ENCODE measurements at places on chromosomes 7 and 10.
A peak's percentile ranks its signal among the peaks of the same experiment; 100 is the strongest.

- DNase-seq: no peak
These were observed 78.2 kb downstream of the NKX6-2 start for GRCh38 chr10:132707776-132708171.

GRCh38 chr10:13340626-13341376 is 7.3 kb downstream of the SEPHS1 start:
- DNase-seq: no peak

DNA sequence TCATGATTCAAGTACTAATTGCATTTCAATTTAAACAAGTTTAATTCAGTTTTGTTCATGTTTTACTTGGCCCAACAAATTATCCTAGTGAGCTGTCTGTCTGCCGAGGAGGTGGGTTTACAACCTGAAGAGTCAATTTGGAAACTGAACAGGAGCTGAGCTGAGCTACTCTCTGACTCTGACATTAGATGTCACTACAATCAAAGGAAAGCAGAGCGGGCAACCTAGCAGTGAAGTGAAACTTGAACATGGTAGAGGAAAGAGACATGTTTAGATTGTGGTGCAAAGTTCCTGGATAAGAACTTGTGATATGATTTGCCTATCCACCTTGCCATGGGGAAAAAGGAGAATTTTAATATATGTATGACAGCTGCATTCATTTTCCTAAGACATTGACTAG is 9.6 kb upstream of the AGR3 start:
- no peak for DNase-seq

GRCh38 chr10:112213836-112214235 is 30.3 kb upstream of the GPAM start:
- DNase-seq: no peak

- DNase-seq: no peak
These were observed 202.5 kb upstream of the SHH start for GRCh38 chr7:156014808-156015207.

GRCh38 chr10:12758271-12758670 is 243.2 kb downstream of the CCDC3 start:
- no peak for DNase-seq

GRCh38 chr10:16425449-16425848 is 11.4 kb upstream of the PTER start:
- no peak for DNase-seq

- no peak for DNase-seq
These were observed 571.1 kb downstream of the IPMK start for GRCh38 chr10:57696641-57697040.

GRCh38 chr7:6205971-6206660 is 66.3 kb downstream of the CYTH3 start:
- no peak for DNase-seq

DNA sequence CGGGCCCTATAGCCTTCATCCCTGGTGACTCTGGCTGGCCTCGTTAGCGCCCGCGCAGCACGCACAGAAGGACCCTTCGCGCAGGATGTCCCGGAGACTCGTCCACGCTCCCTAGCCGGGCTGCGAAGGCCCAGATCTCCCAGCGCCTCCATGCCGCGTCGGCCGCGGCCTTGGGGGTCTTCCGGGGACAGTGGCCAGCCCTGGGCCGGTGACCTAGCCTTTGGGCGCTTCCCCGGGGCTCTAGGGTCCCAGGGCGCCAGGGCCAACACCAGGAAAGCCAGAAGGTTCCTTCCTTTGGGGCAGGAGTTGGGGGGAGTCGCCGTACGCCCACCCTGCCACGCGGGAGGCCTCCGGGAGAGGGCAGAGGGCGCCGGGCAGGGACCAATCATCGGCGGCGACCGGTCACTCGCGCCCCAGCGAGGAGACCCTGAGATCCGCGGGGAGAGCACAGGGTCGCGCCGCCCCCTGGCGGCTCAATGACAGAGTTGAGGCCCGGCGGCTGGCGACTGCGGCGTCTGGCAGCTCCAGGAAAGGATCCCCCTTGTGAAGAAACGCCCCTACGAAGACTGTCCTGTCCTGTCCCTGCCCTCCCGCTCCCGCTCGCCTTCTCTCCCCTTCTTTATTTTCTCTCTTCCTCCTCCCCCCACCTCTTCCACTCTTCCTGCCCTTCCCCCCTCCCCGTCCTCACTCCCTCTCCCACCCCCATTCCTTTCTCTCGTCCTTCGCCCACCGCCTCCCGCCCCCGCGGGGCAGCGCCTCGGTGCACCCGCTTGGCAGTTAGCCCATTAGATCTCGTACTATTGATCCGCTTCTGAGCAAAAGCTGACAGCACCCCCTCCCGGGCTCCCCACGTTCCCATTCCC is 62.3 kb upstream of the LBX1 start:
- no peak for DNase-seq

- no peak for DNase-seq
These were observed 97.5 kb downstream of the TCF7L2 start for GRCh38 chr10:113047605-113047962.

- no peak for DNase-seq
These were observed 73.4 kb downstream of the VSTM2A start for GRCh38 chr7:54615537-54615936.

DNA sequence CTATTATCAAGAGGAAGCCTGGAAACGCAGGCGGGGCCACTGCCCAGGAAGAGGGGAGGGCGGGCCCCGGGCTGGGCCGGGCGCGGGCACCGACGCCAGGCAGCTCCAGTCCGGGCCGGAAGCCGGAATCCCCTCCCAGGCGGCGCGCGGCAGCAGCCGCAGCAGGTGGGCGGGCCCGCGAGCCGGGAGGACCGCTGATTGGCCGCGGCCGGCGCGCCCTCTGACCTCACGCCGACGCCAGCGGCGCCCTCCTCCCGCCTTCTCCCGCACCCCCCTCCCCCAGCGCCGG is 438 bp downstream of the BCL7B start:
- peak; percentile 94 for DNase-seq

- DNase-seq: no peak
These were observed 195.1 kb upstream of the WDR11 start for GRCh38 chr10:120656107-120656506.

DNA sequence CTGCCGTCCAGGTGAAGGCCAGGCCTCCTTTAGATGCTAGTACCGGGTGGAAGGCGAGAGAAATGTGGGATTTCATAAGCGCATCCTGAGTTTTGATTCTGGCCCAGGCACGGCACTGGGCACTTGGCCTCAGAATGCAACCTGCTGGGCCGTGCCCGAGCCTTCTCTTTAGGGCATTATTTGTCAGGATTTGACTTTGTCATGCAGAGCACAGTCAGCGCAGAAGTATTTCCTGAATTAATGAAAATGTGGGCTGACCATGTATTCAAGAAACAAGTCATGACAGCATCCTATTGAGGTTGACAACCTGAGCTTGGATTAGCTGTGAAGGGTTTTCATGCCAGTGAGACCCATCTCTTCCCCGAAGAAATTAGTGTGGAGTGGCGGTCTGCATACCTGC is 34.4 kb downstream of the RCC1L start:
- no peak for DNase-seq

DNA sequence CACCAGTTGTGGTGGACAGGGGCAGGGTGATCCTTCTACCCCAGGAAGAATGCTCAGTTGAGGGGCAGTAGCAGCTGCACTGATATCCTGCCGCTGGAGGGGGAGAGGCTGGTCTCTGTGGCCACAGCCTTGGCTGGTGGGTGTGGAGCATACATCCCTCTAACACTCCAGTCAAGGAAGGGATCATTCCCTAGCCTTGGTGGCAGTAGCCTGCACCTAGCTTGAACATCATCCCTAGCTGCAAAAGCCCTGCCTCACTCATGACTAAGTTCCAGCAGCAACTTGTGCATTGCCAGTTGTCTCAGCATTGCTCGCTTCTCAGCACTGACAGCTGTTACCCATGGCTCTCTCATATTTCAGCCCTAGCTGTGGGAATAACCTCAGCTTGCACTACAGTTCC is 688.9 kb upstream of the POT1 start:
- no peak for DNase-seq

DNA sequence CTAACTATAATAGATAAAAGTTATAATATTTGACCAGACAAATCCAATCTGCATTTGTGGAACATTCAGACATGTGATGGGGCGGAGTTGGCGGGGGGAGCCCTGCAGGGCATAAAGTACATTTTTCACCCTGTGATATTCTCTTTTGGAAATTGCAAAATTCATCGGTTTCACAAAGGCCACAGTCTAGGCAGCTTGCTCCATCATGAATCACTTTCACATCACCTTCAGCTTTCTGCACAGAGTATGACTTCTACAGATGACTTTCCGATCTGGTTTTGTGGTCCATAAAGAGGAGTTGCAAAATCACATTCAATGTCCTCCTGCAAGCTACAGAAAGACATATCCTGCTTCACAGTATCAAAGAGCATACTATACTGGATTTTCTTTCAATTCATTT is 51.4 kb upstream of the APBB1IP start:
- no peak for DNase-seq

DNA sequence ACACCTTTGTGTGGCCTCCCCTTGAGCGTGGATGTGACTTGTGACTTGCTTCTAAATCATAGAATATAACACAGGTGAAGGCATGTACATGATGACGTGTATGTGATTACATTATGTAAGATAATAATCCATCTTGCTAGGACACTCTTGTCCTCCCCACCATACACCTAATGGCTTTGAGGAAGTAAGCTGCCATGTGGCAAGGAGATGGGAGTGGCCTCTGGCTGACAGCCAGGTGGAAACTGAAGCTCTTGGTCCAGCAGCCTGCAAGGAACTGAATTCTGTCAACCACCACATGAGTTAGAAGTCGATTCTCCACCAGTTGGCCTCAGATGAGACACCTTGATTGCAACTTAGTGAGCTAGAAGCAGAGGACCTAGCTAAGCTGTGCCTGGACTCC is 67.4 kb upstream of the ELN start:
- DNase-seq: no peak

DNA sequence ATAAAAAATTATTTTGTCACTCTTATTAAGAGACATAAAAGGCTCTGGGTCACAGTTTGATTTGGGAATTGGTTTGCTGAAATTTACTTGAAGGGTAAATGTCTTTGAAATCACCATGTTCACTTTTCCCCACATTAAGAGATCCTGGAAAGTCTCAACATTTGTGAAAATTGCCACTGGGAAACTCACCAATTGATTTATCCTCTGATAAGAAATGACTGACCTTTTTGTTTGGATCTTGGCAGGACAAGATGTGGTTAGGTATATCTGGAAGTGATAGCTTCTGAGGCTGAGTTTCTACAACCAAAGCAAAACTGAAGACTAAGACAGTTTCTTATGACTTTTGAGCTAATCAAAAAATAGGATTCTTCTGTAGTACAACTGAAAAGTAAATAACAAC is 107.1 kb upstream of the TMEM106B start:
- DNase-seq: no peak

DNA sequence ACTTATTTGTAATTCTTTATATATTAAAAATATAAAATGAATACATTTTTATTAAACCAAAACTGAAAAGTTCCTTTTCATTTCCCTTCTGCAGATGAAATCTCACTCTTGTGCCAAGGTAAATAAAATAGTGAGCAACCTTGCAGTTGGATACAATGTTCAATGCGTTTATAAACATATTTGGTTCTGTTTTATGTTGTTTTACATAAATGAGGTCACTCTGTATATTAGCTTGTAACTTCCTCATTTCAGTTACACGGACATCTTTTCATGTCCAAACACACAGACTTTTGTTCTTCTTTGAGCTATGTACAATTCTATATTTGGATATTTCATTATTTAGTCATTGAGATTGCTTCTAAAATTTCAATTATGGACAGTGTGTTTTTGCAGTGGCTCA is 107.7 kb downstream of the BBS9 start:
- no peak for DNase-seq

GRCh38 chr10:9023206-9023605 is 968.7 kb downstream of the GATA3 start:
- DNase-seq: no peak

GRCh38 chr10:24840784-24841183 is 111.6 kb downstream of the PRTFDC1 start:
- DNase-seq: no peak

- DNase-seq: no peak
These were observed 40.1 kb downstream of the TSPAN12 start for GRCh38 chr7:120817851-120818250.

GRCh38 chr10:104127411-104127810 is 5.4 kb downstream of the SFR1 start:
- no peak for DNase-seq

GRCh38 chr7:5429857-5430611 is 6.4 kb upstream of the TNRC18 start:
- DNase-seq: peak; percentile 28

DNA sequence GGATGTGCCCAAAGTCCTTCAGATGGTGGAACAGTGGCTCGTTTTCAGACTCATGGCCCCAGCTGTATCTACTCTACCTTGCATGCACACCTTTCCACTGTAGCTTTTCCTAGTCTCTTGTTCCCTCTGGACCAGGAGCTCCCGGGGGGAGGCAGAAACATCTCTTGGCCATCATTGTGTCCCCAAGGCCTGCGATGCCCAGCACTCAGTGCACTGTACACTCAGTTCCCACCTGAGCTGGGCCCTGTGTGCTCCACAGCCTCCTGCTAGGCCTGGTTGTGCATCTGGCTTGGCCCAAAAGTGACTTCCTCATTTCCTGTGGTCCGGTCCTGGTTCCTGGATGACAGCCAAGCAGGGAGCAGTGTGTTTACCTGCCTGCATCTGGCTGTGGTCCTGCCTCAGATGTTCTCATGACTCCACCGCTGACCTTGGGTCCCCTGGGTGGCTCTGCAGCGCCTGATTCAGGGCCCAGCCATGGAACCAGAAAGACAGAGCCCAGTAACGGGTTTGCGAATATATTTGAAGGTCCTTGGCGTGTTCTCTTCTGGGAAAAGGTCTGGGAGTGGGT is 9.9 kb upstream of the DOCK1 start:
- DNase-seq: no peak

DNA sequence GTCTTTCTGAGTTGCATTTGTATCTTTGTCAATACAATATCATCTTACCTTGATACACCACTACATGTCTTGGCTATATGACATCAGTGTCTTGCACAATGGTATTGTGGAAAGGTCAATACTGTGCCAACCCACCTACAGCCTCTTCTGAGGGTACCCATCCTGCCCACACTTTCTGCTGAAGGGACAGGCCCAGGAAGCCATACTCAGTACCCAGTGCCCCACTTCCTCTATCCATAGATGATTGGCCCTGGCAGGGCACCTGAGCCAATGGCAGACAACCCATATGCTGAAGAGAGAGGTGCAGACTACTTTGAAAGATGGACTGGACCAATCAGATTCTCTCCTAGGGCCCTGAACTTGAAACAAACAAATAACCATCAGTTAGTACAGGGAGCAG is 152.0 kb upstream of the ADO start:
- DNase-seq: no peak

All from bone marrow (tissue), 2 donors.